CD8-positive, alpha-beta memory T cell (primary cell): ENCODE measurements at places on chromosomes 16 and 17. TPM values are rescaled to one million over a fixed set of nuclear protein-coding genes. Genes with fewer than 3 reads are reported as not detected.

GRCh38 chr16:72884573-72884972 lies 163.4 kb downstream of the ZFHX3 start:
- no peaks in the 10 kb centered on the region for H3K4me1 ChIP-seq
- DNase-seq = no peak
- no peaks in the 10 kb centered on the region for H3K36me3 ChIP-seq
- H3K4me3 ChIP-seq = no peak overlapping the region

DNA sequence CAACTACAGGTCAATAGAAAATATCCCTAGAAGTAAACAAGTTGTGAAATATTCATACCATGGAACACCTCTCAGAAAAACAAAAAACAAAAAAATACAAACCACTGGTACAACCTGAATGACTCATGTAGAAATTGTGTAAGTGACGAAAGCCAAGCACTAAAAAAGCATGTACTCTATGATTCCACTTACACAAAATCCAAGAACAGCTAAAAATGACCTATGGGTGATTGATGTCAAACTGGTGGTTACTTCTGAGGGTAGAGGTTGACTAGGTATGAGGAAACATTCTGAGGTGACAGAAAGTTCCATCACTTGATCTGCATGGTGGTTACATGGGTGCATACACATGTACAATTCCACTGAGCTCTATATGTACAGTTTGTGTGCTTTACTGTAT lies 31.1 kb downstream of the DHRS7C start:
- no peaks in the 10 kb centered on the region for H3K36me3 ChIP-seq
- DNase-seq = no peak
- H3K27ac ChIP-seq = no peak overlapping the region
- no peaks in the 10 kb centered on the region for H3K27me3 ChIP-seq
- no peaks in the 10 kb centered on the region for H3K4me1 ChIP-seq

DNA sequence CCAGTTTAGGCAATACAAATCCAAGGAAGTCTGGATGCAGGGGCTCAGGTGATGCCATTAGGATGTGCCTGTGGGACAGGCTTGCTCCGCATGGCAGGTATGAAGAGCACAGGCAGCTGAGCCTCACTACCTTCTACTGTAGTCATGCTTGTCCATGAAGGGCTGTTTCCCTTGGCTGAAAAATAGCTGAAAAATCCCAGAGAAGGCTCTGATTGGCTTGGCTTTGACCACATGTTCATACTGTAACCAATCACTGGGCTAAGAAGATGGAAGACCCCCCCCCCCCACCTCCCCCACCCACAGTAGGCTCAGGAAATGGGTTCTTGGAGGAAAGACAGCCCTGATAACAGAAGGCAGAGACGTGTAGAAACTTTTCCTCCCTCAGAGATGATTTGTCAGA lies 66.5 kb upstream of the LGALS9 start:
- H3K27me3 ChIP-seq = no peaks in the 10 kb centered on the region
- no peak overlapping the region for H3K4me3 ChIP-seq
- no peak overlapping the region for H3K27ac ChIP-seq
- no peak for DNase-seq
- H3K4me1 ChIP-seq = peaks cover 7% of the 10 kb centered on the region

KCNH6 gene
- total RNA-seq = not detected

TUBB3 gene
- 0.31 TPM for total RNA-seq

GRCh38 chr16:67441907-67442306 lies 11.0 kb downstream of the HSD11B2 start:
- peaks cover 14% of the 10 kb centered on the region for H3K36me3 ChIP-seq
- H3K27me3 ChIP-seq = no peaks in the 10 kb centered on the region
- no peaks in the 10 kb centered on the region for H3K4me1 ChIP-seq
- H3K4me3 ChIP-seq = no peak overlapping the region
- no peak for DNase-seq

CDT1 gene
- 97.6 TPM for total RNA-seq

GRCh38 chr16:27254262-27254811 lies 14.2 kb downstream of the NSMCE1 start:
- no peaks in the 10 kb centered on the region for H3K27me3 ChIP-seq
- no peaks in the 10 kb centered on the region for H3K36me3 ChIP-seq
- H3K4me1 ChIP-seq = peaks cover 28% of the 10 kb centered on the region
- H3K27ac ChIP-seq = no peak overlapping the region
- no peak for DNase-seq
- H3K4me3 ChIP-seq = no peak overlapping the region

DNA sequence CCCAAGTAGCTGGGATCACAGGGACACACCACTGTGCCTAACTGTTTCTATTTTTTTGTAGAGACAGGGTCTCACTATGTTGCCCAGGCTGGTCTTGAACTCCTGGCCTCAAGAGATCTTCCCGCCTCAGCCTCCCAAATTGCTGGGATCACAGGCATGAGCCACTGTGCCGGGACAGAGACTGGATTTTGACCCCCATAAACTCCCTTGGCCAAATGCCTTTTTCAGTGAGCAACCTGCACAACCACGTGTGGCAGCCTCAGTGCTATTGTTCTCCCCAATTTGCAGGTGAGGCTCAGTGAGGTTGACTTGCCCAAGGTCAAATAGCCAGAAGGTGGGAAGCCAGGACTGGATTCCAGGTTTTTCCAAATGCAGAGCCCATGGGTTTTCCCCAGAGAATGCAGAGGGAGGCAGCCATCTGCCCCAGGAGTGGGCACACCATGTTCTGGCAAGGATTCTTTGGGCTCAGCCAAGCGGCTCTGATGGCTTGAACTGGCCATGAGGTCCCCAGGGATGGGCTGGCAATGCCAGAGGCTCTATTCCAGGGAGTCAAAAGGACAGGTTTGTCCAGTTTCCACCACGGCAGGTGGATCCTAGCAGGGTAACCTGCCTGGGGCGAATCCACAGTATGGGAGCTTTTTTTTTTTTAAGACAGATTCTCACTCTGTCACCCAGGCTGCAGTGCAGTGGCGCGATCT lies 1.8 kb downstream of the IL27 start:
- H3K27ac ChIP-seq = no peak overlapping the region
- H3K4me1 ChIP-seq = peaks cover 13% of the 10 kb centered on the region
- no peaks in the 10 kb centered on the region for H3K36me3 ChIP-seq
- H3K4me3 ChIP-seq = no peak overlapping the region

- H3K27me3 ChIP-seq = no peaks in the 10 kb centered on the region
- no peak for DNase-seq
- no peak overlapping the region for H3K4me3 ChIP-seq
- no peaks in the 10 kb centered on the region for H3K4me1 ChIP-seq
Observed at GRCh38 chr16:15703029-15703736, 53.1 kb downstream of the NDE1 start.

GRCh38 chr16:58332997-58333700 lies 38.3 kb upstream of the PRSS54 start:
- no peaks in the 10 kb centered on the region for H3K36me3 ChIP-seq
- no peaks in the 10 kb centered on the region for H3K4me1 ChIP-seq
- no peak overlapping the region for H3K4me3 ChIP-seq
- no peak overlapping the region for H3K27ac ChIP-seq
- no peaks in the 10 kb centered on the region for H3K27me3 ChIP-seq
- DNase-seq = no peak

GRCh38 chr17:44207743-44208142 lies 8.1 kb upstream of the ATXN7L3 start:
- H3K4me3 ChIP-seq = no peak overlapping the region
- H3K27me3 ChIP-seq = no peaks in the 10 kb centered on the region
- no peak overlapping the region for H3K27ac ChIP-seq

SOST gene
- total RNA-seq = not detected

DNA sequence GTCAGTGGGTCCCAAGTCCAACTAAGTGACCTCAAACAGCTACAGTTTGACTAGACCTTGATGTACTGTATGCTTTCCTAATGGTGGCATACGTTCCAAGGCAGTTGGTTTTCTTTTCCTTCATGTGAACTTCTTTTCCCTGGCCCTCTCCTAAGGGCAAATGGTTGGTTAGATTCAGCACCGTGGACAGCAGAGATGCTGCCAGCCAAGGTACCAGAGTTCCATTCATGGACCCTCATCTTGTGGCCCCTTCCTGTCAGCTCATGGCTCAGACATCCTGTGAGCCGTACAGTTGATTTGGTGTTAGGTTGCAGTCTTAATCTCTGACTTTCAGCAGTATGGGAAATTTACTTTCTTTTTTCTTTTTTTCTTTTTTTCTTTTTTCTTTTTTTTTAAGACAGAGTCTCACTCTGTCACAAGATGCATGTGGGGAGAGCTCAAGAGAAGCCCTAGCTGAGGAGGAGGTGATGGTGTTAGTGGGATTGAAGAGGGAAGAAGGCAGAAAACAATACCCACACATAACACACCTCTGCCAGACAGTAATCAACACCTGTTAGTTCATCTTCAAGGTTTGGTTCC lies 122.4 kb downstream of the USP31 start:
- no peaks in the 10 kb centered on the region for H3K4me1 ChIP-seq
- no peaks in the 10 kb centered on the region for H3K36me3 ChIP-seq
- no peak overlapping the region for H3K27ac ChIP-seq
- no peak overlapping the region for H3K4me3 ChIP-seq
- DNase-seq = no peak

- H3K36me3 ChIP-seq = no peaks in the 10 kb centered on the region
- no peak for DNase-seq
- no peak overlapping the region for H3K27ac ChIP-seq
- H3K4me3 ChIP-seq = no peak overlapping the region
- H3K27me3 ChIP-seq = no peaks in the 10 kb centered on the region
Observed at GRCh38 chr16:75287708-75288107, 36.3 kb upstream of the BCAR1 start.

DNA sequence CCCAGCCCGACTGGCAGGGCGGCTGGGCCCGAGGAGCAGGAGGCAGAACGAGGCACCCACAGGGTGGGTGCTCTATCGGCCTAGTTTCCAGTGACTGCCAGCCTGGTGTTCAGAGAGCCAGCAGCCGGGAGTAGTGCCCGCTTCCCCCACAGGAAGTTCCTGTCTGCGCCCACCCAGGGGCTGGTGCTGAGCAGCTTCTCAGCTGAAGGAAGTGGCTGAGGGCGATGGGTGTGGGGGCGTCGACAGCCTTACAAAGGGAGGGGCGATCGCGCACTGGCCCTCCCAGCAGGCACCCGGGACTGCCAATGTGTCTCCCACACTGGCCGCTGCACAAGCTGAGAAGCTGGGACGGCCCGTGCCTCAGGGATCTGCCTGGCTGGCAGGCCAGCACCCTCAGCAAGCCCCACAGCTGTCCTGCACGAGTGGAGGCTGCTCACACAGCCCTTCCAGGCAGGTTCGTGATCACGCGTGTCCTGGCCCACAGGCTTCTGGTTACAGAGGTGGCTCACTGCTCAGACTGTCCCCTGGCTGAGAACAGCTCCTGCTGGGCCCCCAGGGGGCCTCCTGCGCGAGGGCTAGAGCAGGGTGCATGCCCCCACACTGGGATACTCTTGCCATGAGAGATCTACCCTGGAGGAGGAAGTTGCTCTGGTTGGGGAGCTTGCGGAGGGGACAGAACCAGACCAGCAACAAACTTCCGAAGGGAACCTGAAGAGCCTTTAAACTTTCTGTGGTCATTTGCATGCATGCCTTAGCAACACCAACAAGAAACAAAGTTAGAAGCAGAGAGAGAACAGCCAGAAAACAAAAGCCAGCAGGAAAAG lies 2.5 kb downstream of the RNF166 start:
- no peaks in the 10 kb centered on the region for H3K27me3 ChIP-seq
- H3K27ac ChIP-seq = peak overlapping the region; percentile 93
- H3K4me3 ChIP-seq = peak overlapping the region; percentile 97

PRSS8 gene
- total RNA-seq = not detected

NUPR1 gene
- total RNA-seq = not detected
